IPS-NIHi11 (cell line): ENCODE measurements at places on chromosomes 11 and 22.

DNA sequence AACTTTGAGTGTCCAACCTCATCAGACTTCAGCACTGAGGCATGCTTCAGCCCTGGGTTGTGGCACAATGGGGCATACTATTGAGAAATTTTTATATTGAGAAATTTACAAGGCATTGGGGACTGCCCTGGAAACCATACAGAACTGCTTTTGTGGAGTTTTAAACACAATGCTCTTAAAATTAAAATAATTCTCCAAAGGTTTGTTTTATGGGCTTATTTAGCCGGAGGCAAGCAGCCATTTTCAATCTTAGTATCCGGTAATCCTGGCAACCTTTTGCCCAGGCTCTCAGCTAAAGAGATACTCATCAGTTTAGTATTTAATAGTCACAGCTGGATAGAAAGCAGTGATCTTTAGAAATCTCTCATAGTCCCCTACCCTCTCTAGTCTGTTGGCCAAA is 3.1 kb upstream of the EXPH5 start:
- no peak for DNase-seq

DNA sequence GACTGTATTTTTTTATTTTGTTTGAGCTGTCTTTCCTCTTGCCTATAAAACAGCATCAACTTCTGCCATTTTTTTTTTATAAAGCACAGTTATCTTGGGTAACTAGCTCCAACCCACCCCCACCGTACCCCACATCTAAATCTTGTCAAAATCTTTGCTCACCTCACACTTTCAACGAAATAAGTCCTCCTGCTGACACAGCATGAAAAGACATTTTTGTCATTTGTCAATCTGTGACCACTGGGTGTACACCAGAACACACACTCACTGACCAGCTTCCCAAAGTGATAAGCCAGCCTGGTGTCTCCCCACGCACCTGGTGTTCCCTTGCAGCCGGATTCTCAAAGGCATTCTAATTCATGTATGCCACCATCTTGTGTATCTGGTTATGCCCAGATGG is 1.7 kb upstream of the TECTA start:
- no peak for DNase-seq

- DNase-seq, result no peak
Measured at GRCh38 chr11:104096900-104097299, 60.5 kb downstream of the DDI1 start.

DNA sequence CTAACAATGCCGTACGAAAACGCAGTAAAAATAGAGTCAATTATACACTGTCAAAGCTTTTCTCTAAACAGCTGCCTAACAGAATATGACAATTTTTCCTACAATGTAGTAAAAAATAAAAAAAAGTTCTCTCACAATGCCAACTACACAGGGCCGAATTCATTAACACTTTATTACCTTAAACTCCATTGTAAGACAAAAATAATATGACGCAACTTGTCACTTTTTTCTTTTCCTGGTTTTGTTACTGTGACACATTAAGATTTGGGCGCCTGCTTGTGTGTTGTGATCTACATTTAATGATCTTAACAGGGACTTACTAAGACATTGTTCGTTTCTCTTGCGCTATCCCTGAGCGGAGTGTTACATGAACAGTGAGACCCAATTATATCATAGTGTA is 204.1 kb downstream of the INSC start:
- no peak for DNase-seq

- DNase-seq, result no peak
Measured at GRCh38 chr11:62472063-62472884, 53.4 kb downstream of the SCGB1A1 start.

GRCh38 chr11:10653946-10654810 is 39.4 kb downstream of the IRAG1 start:
- peak; percentile 70 for DNase-seq

GRCh38 chr11:6941970-6942369 is 15.7 kb downstream of the ZNF215 start:
- DNase-seq, result no peak

DNA sequence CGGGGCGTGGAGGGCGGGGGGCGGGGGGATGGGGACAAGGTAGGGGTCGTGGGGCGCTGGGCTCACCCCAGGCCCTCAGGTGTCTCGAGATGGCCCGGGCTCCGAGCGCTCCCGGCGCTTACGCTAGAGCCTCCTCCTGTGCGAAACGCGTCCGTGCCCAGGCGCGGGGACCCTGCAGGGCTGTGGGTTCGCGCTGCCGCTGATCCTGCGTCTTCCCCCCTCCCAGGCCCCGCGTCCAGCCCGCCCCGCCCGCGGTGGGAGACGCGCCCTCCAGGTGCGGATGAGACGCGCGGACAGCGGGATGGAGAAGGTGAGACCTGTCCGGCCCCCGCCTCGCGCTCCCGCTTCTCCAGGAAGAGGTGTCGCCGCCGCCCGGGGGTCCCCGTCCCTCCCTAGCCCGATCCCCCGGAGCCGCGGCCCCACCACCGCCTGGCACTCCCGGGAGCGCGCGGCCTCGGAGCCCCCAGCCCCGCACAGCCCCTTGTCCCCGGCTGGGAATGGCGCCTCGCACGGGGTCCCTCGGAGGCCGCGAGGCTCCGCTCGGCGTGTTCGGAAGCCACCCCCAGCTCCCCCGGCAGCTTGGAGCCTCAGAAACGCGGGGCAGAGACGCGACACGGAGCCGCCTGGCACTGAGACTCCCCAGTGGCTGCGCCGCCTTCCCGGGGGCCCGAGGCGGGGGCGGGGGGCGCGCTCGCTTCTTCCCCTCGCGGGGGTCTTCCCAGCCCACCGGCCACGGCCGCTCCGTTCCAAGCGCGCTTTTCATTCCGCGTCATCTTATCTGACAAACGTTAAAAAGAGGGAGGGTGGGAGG is 27.6 kb upstream of the TOLLIP start:
- peak; percentile 64 for DNase-seq

GRCh38 chr11:70435361-70435760 is 37.0 kb downstream of the CTTN start:
- no peak for DNase-seq

DNA sequence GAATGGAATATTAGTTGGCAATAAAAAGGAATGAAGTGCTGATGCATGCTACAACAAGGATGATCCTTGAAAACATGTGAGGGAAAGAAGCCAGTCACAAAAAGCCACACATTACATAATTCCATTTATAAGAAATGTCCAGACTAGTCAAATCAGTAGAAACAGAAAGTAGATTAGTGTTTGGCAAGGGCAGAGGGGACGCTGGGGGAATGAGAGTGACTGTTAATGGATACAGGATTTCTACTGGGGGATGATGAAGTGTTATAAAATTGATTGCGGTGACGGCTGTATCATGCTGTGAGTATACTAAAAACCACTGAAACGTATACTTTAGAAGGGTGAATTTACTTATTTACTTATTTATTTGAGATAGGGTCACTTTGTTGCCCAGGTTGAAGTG is 57.9 kb downstream of the C11orf58 start:
- DNase-seq, result no peak

GRCh38 chr11:86579406-86579731 is 93.0 kb downstream of the ME3 start:
- no peak for DNase-seq

GRCh38 chr22:30284172-30284571 is 5.1 kb downstream of the CASTOR1 start:
- DNase-seq, result no peak

DNA sequence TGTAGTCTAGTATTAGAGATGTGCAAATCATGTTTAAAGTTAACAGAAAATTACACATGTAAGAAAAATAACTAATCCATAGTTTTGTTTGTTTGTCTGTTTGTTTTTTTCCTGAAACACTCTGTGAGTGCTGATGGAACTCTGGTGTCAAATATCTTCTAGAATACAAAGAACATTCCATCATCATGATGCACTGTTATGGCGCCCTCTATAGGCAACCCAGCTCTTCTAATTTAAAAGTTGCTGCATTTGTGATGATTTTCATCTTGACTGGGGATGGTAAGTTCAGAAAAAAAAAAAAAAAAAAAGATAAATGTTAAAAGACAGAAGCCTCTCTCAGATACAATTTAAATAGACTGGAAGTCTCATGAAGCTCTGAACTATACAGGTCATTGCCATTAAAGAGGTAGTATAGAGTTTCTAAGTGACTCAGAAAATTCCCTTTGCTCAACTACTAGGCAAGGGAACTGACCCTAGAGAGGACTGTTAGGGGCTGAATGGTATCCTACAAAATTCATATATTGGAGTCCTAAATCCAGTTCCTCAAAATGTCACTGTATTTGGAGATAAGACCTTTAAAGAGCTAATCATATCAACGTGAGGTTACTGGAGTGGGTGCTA is 597.2 kb upstream of the ANO3 start:
- DNase-seq, result peak; percentile 26

- DNase-seq, result no peak
Measured at GRCh38 chr11:19083166-19083565, 22.6 kb upstream of the MRGPRX2 start.

DNA sequence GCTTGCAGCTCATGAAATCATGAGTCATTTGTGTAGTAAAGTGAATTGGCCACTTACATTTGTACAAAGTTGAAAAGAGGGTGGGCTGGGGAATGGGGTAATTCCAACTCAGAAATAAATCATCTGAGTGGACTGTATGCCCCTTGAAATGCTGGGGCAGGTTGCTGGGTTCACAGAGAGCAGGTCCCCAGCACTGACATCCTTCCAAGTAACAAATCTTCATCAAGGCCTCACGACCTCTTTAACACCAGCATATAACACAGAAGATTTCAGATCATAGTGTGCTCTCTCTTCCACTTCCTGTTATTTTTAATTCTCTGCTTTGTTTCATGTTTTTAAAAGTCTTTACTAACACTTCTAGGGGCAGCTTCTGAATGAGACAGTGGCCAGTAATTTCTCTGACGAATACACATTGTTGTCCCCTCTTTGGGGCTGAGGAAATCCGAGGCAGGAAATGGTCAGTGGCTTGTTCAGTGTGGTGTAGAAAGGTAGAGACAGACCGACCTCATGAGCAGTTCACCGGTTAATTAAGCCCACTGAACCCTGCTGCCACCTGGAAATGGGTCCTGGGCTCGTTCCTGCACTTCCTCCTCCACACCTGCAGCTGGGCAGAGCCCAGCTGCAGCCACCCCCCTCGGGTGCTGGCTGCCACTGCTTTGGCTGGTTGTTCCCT is 127.7 kb downstream of the MAML2 start:
- no peak for DNase-seq

DNA sequence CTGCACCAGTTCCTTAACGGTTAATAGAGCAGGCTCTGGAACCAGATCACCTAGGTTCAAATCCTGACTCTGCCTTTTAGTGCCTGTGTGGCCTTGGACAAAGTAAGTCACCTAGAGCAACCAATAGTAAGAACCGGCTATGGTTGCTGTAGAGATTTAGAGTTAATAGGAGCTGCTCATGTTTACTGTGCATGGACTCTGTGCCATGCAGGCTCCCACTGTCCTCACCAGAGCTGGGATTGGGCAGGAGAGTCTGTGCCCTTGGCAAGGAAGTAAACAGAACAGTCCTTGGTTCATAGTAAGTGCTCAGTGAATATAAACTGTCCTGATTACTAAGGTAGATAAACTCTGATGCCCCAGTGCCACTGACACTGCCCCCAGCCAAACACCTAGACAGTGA is 1.4 kb upstream of the TP53I11 start:
- DNase-seq, result no peak

DNA sequence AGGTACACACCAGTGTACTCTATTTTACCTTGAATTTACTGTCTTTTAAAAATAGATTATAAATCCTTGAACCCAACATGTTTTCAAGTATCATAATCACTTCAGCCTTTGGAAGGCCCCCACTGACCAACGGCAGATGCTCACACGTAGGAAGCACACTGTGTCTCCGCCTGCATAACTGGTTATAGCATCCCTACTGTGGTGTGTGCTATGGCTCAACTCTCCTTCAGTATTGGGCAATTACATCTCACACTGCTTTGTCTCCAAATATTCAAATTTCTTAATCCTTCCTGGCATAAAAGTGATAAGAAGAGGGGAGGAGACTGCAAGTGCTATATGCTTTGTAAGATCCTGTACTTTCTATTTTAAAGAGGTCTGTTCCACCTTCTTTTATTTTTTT is 165.7 kb downstream of the CADM1 start:
- no peak for DNase-seq

DNA sequence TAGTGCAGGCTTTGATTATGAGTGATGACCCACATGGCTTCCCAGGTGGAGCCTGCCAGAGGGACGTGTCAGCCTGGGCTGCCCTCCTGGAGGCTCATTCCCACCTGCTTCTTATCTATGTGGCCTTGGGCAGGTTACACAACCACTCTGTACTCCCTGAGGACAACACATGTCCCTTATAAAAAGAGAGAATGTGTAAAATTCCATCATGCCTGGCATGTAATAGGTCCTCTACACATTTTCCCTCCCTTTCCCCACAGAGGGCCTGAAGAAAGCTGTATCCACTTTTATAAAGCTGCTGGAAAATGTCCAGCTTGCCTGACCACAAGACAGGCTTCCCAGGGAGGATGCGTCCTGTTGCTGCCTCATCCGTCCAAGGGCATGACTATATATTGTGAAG is 55.0 kb upstream of the VSTM5 start:
- DNase-seq, result no peak

- peak; percentile 96 for DNase-seq
Measured at GRCh38 chr22:32801537-32802236, at the start of gene TIMP3. TSS of gene TIMP3 (plus strand) at chr22:32801705. CDS start at chr22:32802002, 297 bp downstream.

DNA sequence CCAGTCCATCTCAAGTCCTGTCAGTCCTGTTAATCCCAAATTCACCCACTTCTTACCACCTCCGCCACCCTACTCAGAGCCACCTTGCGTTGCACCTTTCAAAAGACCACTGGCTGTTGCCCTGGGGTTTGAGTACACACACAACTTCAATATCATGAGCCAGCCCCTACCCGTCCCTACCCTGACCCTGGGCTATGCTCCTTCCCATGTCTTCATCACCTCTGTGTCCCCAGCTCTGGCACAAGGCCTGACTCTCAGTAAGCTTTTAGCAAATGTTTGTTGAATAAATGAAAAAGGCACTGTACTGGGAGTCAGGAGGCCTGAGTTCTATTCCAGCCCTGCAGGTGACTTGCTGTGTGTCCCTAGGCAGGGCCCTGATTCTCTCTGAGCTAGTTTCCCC is 26.5 kb downstream of the OTOG start:
- no peak for DNase-seq

- DNase-seq, result no peak
Measured at GRCh38 chr11:128508770-128509510, 78.4 kb downstream of the ETS1 start.

GRCh38 chr11:91978747-91979146 is 245.9 kb upstream of the FAT3 start:
- no peak for DNase-seq
